ENCODE measurements at places on chromosomes 12 and 14. TPM values are rescaled to one million over a fixed set of nuclear protein-coding genes. Genes with fewer than 3 reads are reported as not detected.

Gene FAM186B
- not detected for total RNA-seq

Gene PTPRR
- total RNA-seq, result 0.44 TPM

Gene SLC10A1
- total RNA-seq, result not detected

Gene GCH1
- 1.1 TPM for total RNA-seq

Gene CIROP
- not detected for total RNA-seq

Gene RAB5B
- 16.5 TPM for total RNA-seq

Gene MMP19
- not detected for total RNA-seq

Gene WNT1
- not detected for total RNA-seq

Gene LYSET
- total RNA-seq, result 7.0 TPM

Gene GLTP
- total RNA-seq, result 24.0 TPM

Gene NOXRED1
- total RNA-seq, result not detected

DNA sequence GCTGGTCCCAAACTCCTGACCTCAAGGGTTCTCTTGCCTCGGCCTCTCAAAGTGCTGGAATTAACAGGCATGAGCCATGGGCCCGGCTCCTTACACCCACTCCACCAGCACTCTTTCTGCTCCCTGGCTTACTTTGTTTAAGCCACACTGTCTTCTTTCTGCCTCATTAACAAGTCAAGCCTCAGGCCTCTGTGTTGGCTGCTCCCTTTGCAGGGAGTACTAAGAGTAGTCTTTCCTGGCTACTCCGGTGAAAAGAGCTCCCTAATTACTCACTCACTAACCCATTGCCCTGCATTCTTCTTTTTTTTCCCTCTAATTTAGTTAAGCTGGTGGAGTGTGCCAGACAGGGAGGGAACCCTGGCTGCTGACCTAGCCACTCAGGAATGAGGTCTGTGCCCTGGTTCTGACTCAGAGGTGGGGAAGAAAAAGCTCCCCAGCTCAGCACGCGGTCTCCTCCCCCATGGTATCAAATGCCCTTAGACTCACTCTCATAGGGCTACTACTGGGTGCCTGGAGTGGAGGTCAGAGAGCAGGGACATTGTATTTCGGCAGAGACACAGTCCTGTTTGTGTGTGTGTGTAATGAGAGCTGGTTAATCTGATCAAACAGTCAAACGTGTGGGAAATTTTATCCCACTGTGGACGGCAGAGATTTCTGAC lies 19.8 kb downstream of the GALNT6 start:
- DNase-seq, result peak; percentile 95

- DNase-seq, result no peak
Measured at GRCh38 chr12:100632445-100632892, 59.0 kb downstream of the GAS2L3 start.

- DNase-seq, result no peak
Measured at GRCh38 chr12:107331912-107332311, 238.6 kb upstream of the CRY1 start.

- DNase-seq, result no peak
Measured at GRCh38 chr14:97920201-97920600, 1123.0 kb downstream of the VRK1 start.

GRCh38 chr12:40153432-40153831 lies 47.6 kb upstream of the SLC2A13 start:
- DNase-seq, result no peak

GRCh38 chr12:9221483-9221882 lies 13.3 kb upstream of the PZP start:
- DNase-seq, result no peak

- DNase-seq, result no peak
Measured at GRCh38 chr12:24822121-24822899, 126.6 kb downstream of the BCAT1 start.

DNA sequence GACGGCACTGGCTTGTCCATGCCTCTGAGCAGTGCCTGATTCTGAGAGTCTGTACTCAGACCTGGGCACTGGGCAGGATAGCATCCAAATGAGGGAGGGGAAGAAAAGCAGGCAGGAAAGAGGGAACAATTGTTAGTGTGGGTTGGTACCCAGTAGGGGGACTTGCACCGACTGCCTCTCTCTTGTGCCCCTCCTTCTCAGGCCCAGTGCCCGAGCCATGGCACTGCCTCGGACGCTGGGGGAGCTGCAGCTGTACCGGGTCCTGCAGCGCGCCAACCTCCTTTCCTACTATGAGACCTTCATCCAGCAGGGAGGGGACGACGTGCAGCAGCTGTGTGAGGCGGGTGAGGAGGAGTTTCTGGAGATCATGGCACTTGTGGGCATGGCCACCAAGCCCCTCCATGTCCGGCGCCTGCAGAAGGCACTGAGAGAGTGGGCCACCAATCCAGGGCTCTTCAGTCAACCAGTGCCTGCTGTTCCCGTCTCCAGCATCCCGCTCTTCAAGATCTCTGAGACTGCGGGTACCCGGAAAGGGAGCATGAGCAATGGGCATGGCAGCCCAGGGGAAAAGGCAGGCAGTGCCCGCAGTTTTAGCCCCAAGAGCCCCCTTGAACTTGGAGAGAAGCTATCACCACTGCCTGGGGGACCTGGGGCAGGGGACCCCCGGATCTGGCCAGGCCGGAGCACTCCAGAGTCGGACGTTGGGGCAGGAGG lies 2.2 kb downstream of the NAB2 start:
- no peak for DNase-seq

DNA sequence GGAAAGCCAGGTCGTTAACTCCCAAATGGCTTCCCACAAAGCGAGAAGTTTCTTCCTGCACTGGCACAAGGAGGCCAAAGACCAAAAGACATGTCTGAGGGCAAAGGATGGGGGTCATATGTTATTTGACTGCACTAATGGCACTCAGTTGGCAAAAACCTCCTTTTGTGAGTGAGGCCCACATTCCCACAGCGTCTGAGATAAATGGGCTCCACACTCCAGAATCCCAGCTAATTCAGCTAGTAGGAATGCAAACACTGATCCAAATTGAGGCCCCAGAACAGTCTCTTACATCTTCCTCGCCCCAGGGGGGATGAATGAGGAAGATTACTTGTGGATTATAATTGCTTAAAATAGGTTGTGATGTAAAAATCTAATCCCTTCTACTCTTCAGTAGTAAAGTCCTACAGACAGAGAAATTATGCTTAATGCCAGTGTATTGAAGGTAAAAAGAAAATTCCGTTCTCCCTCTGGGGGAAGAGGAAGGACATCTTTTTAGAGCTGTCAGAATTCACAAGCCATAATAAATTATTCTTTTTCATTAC lies 86.4 kb upstream of the PIWIL1 start:
- no peak for DNase-seq

- no peak for DNase-seq
Measured at GRCh38 chr12:57738661-57739237, at the start of gene AGAP2. Gene AGAP2, minus strand, starts transcription at chr12:57738742. Its CDS starts 496 bp downstream, at chr12:57738246.

- DNase-seq, result no peak
Measured at GRCh38 chr14:22928237-22929103, 706 bp downstream of the PRMT5 start.

DNA sequence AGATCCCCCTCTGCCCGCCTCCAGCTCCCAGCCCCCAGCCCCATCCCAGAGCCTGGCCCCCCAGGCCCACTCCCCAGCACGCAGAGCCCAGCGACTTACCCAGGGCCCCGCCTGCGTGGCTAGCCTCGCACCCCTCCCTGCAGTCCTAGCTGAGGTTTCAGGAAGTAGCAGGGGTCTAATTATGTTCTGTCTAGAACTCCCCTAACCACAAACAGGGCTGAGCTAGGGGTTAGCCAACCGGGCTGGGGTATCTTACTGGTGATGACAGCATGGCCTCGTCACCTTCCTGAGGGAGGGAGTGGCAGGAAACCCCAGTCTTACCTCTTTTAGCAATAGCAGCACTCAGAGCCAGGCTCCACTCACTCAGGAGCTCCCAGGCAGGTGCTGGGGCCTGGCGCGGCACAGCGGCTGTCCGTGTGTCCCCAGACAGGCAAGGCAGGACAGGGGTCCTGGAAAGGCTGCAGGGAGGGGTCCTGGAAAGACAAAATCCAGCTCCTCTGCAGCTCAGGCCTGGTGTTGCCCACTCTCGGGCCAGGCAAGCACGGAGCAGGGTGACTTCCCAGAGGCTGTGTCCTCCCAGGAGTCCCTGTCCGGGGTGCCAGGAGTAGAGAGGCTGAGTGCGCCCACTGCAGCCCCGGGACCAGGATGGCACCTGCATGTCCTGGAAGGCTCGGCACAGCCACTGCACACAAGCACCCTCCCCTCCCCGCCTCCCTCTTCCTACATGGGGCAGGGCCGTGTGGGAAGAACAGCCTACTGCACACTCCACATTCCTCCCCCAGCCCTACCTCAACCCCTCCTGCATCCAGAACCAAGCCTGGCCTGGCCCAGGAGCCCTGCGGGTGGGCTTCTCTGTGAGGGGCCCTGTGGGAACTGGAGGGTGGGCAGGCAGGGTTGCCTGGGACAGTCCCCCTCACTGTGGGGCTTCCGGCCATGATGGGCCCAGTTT lies at the start of gene GPR132:
Gene GPR132 (minus strand): TSS at position 151 of the 949 bp plus-strand sequence. CDS start 10,010 bp downstream, outside the sequence.
- DNase-seq, result no peak

- no peak for DNase-seq
Measured at GRCh38 chr14:53153702-53154112, 584 bp upstream of the DDHD1 start.

GRCh38 chr14:102264355-102264754 lies 40.6 kb downstream of the MOK start:
- no peak for DNase-seq

GRCh38 chr12:25384893-25385248 lies 134.1 kb upstream of the KRAS start:
- no peak for DNase-seq

- DNase-seq, result no peak
Measured at GRCh38 chr14:76320486-76320885, 55.5 kb upstream of the ESRRB start.

DNA sequence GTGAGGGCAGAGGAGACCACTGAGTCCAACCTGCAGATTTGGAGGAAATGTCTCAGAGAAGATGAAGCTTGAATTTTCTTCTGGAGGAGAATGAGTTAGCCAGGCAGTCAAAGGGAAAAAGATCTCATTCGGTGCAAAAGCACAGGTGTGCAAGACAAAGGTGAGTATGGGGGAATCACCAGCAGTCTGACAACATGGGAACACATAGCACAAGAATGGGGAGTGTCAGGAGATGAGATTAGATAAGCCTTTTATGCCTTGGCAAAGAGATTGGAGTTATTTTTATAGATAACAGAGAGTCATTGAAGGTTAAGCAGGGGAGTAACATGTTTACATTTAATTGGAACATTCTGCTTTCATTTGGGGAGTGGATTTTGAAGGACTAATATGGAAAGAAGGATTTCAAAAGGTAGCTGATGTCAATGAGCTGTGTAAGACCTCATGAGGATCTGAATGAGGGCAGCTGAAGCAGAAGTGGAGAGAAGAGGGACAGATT lies 171.3 kb upstream of the NTF3 start:
- DNase-seq, result no peak

DNA sequence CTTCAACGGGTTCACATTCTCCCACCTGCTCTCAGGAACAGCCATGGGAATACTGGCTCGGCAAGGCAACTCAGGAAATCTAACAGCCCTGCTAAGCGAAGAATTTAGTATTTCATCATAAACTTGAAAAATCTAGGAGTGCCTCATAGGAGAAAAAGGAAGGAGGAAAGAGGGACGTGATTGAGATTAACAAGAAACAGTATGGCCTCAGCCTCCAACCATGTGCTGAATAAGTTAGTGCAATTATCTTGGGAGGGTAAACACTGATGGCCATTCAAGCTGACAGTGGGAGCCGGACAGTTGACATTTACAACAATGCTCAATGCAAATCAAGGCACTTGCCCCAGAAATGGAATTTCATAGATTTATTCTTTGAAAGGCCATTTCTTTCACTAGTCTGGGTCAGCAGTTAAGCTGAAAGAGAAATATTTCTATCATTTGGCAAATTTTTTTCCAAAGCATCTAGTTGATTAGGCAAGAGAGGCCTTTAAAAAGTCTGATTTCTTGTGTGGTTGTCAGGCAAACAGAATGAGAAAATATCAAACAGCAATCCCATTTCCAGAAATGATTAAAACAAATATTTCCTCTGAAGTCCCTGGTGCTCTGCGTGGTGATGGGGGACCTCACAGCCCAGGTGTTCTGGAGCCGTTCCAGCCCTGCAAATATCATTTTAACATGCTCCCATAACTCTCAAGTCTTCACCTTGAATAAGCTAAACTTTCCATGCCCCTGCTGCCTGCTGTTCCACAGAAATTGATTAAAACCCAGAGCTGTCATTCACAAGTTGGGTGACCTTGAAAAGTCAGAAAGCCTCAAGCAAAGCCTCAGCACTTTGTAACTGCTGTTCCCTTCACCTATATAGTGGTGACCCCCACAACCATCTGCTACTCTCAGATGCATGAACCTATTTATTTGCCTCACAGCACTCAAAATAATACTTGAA lies 121.6 kb downstream of the PHLDA1 start:
- DNase-seq, result no peak

GRCh38 chr12:75560167-75560566 lies 48.8 kb upstream of the KRR1 start:
- no peak for DNase-seq

DNA sequence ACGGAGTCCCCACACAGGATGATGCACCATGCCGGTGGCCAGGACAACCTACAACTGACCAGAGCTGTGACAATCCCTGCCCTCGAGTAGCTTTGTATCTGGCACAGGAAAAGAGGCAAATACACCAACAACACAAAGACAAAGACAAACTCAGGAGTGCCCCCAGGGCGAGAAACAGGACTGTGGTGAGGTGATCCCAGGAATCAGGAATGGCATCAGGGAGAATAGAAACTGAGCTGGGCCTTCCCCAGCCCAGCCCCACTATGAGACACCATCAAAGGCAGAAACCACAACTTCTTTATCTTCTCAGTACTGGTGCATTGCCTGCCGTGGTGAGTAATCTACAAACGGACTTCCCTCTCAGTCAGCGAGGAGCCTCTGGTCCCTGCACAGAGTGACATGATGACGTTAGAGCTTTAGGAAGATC lies 157.7 kb downstream of the TTC7B start:
- DNase-seq, result no peak

GRCh38 chr12:53506881-53507602 lies at the start of gene NPFF:
Gene NPFF, minus strand, starts transcription at chr12:53507484. Its CDS starts 10 bp downstream, at chr12:53507474.
- DNase-seq, result no peak

DNA sequence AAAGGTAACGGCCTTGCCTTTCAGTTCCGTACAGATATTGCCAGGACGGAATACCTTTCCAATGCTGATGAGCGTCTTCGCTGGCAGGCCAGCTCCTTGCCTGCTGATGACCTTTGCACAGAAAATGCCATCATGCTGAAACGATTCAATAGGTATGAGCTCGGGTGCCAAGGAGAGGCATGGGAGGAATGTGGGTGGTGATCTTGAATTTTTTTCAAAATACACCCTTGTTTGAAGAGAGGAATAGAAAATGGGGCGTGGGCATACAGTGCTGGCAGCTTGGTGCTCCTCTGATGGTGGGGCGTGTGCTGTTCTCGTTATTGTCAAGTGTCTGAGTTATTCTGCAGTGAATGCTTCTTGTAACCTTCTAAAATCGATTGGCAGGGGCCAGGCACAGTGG lies 52.5 kb downstream of the HSP90AA1 start:
- no peak for DNase-seq

Measured in MG63 (cell line).